Midbrain (tissue), 1 donor: ENCODE measurements at places on chromosomes 1 and 21.

GRCh38 chr1:202034683-202035462, 24.5 kb downstream of the ELF3 start:
- no peak for DNase-seq

DNA sequence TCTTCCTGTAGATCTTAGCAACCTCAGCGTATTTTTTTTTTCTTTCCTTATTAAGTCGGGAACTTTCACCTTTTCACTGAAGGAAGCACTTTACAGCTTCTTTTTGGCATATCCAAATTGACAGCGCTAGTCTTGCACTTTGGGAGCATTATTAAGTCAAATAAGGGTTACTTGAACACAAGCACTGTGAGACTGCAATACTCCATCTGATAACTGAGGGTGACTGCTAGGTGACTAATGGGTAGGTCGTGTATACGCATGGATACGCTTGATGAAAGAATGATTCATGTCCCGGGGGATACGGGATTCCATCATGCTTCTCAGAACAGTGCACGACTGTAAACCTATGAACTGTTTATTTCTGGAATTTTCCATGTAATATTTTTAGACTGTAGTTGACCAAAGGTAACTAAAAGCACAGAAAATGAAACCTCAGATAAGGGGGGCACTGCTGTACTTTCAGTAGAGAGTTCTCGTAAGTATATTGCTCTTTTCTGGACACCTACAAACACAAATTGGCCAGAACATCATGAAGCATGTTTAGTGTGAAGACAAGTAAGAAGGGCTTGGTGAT, 364.7 kb downstream of the SMYD3 start:
- DNase-seq = no peak

GRCh38 chr1:203632941-203633340, 6.3 kb downstream of the ATP2B4 start:
- no peak for DNase-seq

DNA sequence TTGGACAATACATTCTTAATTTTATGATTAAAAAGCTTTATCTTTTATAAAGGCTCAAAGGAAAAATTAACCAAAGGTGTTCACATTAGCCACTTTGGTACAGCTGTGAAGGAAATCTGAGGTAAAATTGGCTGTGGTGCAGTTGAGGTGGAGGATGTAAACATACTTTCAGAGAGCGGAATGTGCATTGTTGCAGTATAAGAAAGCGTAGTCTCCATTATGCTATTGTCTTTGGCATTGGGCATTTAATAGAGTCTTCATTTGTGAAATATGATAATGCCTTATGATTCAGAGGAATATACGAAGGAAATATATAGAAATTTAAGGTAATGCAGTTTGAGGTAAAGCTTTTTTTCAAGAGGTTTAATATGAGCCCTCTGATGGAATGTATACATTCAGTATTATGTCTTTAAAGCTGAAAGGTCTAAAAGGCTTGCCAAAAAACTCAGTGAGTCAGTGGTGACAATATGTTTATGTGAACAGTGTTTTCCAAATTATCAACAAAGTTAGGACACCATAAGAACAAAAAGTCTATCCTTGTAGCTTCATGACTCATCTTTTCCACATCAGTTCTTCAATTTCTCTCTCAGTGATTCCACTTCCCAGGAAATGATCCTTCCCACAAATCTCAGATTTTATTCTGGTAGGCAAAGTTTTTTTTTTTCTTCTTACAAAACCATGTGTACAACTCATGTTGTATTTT, 26.9 kb upstream of the DDR2 start:
- no peak for DNase-seq

GRCh38 chr1:161531986-161532643, 7.8 kb downstream of the HSPA6 start:
- peak; percentile 36 for DNase-seq

DNA sequence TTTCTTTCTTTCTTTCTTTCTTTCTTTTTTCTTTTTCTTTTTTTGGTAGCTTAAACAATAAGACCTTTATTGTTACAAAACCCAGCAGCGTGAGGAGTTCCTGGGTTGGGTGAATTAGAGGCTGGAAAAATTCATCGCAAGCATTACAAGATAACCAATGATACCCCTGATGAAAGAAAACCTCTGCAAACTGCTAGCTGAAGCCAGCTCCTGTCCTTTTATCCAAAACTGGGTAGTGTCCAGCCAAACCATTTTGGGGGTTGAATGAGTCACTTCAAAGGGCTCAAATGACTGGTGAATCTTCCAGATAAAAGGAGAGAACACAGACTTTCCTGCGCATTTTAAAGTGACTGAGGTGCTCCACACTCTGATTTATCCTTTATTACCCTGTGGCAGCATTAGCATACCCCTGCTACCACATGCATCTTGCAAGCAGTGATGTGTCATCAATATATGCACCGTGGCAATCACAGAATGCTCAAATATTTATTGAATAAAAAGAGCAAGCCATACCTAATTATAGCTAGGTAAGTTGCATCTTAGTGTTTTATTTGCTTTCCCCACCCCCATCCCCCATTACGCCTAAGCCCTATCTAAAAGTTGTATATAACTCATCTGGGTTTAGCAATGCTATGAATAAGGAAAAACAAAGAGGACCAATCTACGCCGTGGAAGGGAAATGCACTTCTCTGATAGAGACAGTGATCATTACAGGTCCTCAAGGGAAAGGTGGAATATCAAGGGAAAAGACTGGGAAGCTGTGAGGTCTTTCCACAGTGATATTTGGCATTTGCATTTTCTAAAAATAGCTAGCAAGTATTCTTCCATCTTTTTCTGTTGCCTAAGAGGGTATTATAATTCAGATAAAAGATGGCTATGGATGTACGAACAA, 32.4 kb upstream of the CEP350 start:
- no peak for DNase-seq

DNA sequence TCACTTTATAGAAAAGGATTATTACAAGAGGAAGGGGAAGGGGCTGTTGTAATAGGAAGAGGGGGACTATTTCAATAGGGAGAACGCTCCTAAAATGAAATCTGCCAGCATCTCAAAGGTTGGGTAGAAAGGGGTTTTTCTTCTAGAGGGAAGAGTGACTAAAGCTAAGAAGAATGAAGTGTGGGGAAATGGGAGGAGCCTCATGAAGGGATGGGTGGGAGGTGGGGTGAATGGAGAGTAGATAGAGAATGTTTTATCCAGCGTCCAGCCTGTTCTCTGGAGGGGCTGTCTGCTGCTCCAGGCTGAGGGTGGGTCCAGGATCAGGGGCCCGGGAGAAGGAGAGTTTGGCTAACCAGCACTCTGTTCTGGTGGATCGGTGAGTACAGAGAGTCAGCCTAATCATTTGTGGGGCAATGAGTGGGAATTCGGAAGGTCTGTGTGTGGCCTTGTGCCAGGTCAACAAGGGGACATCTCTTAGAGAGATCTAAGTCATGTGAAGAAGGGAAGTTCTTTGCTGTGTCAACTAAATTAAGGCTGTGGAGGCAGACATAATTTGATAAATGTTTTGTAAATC, 25.2 kb downstream of the VN1R5 start:
- DNase-seq = no peak

GRCh38 chr1:32893198-32894018, 7.1 kb downstream of the HPCA start:
- DNase-seq = peak; percentile 37

GRCh38 chr1:34865573-34865972, 6.0 kb upstream of the SMIM12 start:
- no peak for DNase-seq
